ENCODE measurements at places on chromosomes 12 and 14.

GRCh38 chr14:90355540-90356518 lies 24.1 kb upstream of the NRDE2 start:
- DNase-seq: no peak

GRCh38 chr12:83015390-83016217 lies 328.9 kb downstream of the TMTC2 start:
- no peak for DNase-seq

DNA sequence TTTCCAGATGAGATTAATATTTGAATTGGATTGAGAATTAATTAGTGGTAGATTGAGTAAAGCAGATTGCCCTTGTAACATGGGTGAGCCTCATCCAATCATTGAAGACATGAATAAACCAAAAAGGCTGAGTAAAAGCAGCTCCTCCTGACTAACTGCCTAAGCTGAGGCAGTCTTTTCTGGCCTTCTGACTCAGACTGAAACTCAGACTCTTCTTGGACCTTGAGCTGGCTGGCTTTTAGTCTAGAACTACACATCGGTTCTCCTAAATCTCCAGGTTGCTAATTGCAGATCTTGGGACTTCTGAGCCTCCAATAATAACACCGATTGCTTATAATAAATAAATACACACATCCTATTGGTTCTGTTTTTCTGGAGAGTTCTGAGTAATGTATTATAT lies 24.0 kb downstream of the FKBP11 start:
- DNase-seq: peak; percentile 72

DNA sequence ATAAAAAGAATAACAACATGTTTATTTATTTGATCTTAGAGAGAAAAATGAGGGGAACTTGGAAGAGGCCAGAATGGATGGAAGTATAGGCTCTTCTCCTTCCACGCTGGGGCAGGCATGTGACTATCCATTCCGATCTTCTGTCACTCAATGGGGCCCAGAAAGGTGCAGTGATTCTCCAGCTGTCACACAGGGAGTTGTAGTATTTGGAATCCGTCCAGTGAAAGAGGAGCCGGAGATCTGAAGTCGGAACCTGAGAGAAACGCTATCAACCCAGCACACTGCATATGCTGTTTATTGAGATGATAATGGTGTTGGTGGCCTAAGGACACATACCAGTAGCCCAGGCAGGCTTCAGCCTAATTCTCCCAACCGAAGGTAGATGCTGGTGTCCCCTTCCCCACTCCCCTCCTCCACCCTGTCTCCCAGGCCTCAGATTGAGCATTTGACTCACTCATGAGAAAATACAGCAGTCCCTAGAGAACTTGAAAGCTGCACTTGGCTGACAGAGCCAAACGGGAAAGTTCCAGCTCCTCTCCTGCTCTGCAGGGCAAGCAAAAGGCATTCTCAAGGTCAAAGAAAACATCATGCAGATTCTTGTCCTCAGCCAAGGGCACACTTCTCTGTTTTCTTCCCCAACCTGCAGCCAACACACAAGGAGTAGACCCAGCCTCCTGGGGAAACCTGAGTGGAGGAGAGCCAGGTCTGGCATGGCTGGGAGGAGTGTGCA lies 100.4 kb downstream of the IRF2BPL start:
- no peak for DNase-seq

DNA sequence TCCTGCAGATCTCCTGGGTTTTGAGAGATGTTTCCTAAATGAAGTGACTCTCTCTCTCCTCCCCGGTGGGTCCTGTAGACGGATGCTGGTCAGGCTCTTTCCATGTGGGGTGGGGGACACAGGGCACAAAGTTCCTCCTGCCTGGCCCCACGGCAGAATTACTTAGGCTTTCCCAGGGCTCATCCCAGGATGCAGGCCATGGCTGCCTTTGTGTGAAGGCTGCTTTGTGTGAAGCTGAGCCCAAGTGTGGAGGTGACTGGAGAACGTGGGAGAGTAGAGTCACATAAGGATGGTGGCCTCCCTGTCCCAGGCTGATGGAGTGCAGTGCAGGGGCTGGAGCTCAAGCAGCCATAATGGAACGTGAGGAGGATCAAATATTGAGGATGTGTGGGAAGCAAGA lies 200.2 kb downstream of the ADGRD1 start:
- no peak for DNase-seq

DNA sequence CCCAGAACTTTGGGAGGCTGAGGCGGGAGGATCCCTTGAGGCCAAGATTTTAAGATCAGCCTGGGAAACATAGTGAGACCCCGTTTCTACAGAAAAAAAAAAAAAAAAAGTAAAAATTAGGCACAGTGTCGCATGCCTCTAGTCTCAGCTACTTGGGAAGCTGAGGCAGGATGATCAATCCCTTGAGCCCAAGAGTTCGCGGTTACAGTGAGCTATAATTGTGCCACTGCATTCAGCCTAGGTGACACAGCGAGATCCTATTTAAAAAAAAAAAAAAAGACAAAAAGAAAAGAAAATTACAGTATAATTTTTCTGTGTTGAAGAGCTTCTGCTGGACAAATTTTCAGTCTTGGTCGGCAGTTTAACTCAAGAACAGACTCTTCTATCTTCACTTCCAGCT lies 133.9 kb upstream of the FGD4 start:
- DNase-seq: no peak

DNA sequence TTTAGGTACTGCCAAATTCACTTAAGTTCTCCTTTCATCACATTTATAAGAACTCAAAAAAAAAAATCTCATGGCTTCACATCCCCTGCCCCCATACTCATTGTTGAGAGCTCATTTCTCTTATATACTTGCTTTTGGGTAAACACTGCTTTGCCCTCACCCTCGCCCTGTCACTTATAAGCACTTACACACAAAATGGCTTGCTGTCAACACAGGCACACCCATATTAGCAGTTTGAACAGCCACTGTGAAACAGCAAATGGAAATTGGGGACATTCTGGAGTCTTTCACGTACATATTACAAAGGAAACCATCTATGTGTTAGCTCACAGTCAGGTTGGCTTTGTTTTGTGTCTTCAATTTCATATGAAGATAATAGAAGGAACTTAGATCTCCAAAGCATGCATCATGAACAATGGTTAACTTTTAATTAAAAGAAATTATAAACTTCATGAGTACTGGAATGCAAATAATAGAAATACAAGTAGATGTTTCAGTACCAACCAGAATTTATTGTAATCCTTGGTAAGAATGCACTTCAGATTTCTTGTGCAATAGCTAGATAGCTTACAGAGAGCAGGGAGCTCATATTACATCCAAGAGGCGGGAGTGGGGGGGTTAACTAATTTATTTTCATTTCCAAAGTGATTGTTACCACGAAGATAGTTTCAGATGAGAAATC lies 272.2 kb downstream of the ALG10B start:
- DNase-seq: no peak

GRCh38 chr14:99589031-99589441 lies 15.0 kb downstream of the CCDC85C start:
- DNase-seq: no peak

GRCh38 chr12:110193196-110193595 lies 69.0 kb downstream of the IFT81 start:
- no peak for DNase-seq

Data from GM13977 (cell line).